ENCODE measurements at places on chromosomes 13 and 19. TPM values are rescaled to one million over a fixed set of nuclear protein-coding genes. Genes with fewer than 3 reads are reported as not detected.

ZNF823 gene
- total RNA-seq, result 5.2 TPM

CGB1 gene
- total RNA-seq, result not detected

PTGIR gene
- 1.0 TPM for total RNA-seq

KLHL1 gene
- total RNA-seq, result not detected

ZNF738 gene
- total RNA-seq, result 14.7 TPM

ZNF606 gene
- total RNA-seq, result 13.5 TPM
